PC-9 (cell line): ENCODE measurements at places on chromosomes 4 and X.
A peak's percentile ranks its signal among the peaks of the same experiment; 100 is the strongest.

- no peaks in the 10 kb centered on the region for H3K36me3 ChIP-seq
- no peak for DNase-seq
- H3K27ac ChIP-seq, result no peak overlapping the region
- H3K4me1 ChIP-seq, result no peaks in the 10 kb centered on the region
- H3K27me3 ChIP-seq, result no peaks in the 10 kb centered on the region
- no peak overlapping the region for H3K4me3 ChIP-seq
These were observed 46.9 kb downstream of the SORCS2 start for GRCh38 chr4:7239101-7239820.

- H3K4me3 ChIP-seq, result peak overlapping the region; percentile 73; the same call in 1 of the 2 replicates
- H3K36me3 ChIP-seq, result 0 out of 2 replicates have a peak, but pooled peaks cover 6% of the 10 kb centered on the region
- no peak overlapping the region for H3K27ac ChIP-seq
These were observed 48.2 kb downstream of the CLDN34 start for GRCh38 chrX:10015355-10015722.

GRCh38 chrX:153511784-153512500, 5.5 kb upstream of the ATP2B3 start:
- 0 out of 2 replicates have a peak, but pooled peaks cover 5% of the 10 kb centered on the region for H3K27me3 ChIP-seq
- no peak overlapping the region for H3K27ac ChIP-seq
- H3K36me3 ChIP-seq, result no peaks in the 10 kb centered on the region

DNA sequence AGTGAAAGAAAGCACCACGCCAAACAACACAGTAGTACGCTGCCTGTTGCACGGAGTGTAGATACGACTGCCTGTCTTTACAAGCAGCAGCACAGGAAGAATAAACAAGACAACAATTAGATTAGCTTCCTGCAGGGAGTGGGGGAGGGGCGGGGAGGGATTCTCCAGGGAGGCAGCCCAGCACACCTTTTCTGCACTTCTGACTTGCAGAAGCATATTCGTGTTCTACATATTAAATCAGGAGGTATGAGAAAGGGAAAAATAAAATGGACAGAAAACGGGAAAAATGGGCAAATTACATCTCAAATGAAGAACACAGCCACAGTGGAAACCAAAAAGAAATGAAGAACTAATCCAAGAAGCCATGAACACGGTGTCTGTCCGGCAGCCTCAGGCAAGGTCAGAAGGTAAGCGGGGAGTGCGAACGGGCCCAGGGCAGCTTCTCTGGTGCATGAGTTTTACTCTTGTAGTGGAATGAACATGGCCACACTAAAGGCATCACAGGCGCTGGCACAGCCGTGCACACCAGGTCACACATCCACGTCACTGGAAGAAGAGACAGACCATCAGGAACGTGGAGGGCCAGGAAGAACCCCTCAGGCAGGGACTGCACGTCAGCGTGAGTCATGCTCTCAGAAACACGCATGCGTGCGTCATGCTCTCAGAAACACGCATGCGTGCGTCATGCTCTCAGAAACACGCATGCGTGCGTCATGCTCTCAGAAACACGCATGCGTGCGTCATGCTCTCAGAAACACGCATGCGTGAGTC, 20.1 kb upstream of the ADRA2C start:
- peaks cover 88% of the 10 kb centered on the region for H3K27me3 ChIP-seq
- no peak overlapping the region for H3K27ac ChIP-seq
- no peak for DNase-seq

- no peak overlapping the region for H3K27ac ChIP-seq
- no peaks in the 10 kb centered on the region for H3K36me3 ChIP-seq
- no peak for DNase-seq
- H3K4me3 ChIP-seq, result no peak overlapping the region
These were observed 3.2 kb downstream of the CAMK2D start for GRCh38 chr4:113758372-113758771.

DNA sequence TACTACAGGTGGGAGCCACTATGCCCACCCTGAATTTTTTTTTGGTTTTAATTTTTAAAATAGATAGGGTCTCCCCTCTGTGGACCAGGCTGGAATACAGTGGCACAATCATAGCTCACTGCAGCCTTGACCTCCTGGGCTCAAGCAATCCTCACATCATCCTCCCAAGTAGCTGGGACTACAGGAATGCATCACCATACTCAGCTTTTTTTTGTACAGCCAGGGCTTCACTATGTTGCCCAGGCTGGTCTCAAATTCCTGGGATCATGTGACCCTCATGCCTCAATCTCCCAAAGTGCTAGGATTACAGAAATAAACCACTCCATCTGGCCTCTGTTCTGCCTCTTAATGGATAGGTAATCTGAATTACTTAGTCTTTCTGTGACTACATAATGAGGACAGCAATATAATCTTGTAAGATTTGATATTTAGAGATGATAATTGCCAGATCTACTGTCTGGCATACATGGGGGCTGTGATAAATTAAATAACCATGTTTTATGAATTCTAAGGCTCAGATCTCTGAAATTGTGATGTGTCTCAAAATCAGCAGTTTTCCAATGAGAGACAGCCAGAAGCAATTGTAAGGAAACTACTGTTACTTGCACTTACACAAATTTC, 26.7 kb downstream of the PDS5A start:
- H3K4me3 ChIP-seq, result no peak overlapping the region
- DNase-seq, result no peak
- no peak overlapping the region for H3K27ac ChIP-seq
- no peaks in the 10 kb centered on the region for H3K27me3 ChIP-seq
- H3K4me1 ChIP-seq, result no peaks in the 10 kb centered on the region

- no peaks in the 10 kb centered on the region for H3K36me3 ChIP-seq
- no peaks in the 10 kb centered on the region for H3K27me3 ChIP-seq
- no peak for DNase-seq
- no peaks in the 10 kb centered on the region for H3K4me1 ChIP-seq
- H3K27ac ChIP-seq, result no peak within 1 kb of the TSS
These were observed at the start of gene EPHA5 for GRCh38 chr4:65670331-65671031. EPHA5 (minus strand) TSS chr4:65670489; CDS start chr4:65669742, 747 bp downstream.

DNA sequence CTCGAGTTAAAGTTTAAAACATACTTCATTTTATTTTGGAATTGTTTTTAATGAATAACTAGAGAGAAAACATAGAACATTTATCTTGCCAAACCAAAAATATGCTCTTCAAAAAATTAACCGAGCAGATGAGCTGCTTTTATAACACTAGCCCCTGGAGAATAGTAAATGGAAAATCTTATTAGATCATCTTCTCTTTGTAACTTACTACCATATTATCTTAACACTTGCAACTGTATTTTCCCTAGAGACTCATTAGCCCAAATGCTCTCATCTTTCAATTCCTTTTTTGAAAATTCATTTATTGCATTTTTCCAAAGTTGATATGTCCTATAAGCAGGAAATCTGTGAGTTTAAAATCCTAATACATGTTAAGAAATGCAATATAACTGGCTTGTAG, 143.3 kb downstream of the CAMK2D start:
- no peak for DNase-seq
- no peak overlapping the region for H3K4me3 ChIP-seq
- H3K27ac ChIP-seq, result no peak overlapping the region
- H3K36me3 ChIP-seq, result no peaks in the 10 kb centered on the region
- no peaks in the 10 kb centered on the region for H3K4me1 ChIP-seq

GRCh38 chrX:8377041-8377440, 87.6 kb upstream of the VCX3B start:
- H3K27ac ChIP-seq, result no peak overlapping the region
- H3K4me3 ChIP-seq, result no peak overlapping the region
- no peaks in the 10 kb centered on the region for H3K4me1 ChIP-seq
- no peak for DNase-seq
- no peaks in the 10 kb centered on the region for H3K27me3 ChIP-seq

GRCh38 chrX:151239751-151240150, 63.4 kb downstream of the GPR50 start:
- no peaks in the 10 kb centered on the region for H3K4me1 ChIP-seq
- H3K4me3 ChIP-seq, result no peak overlapping the region
- peaks cover 34% of the 10 kb centered on the region for H3K27me3 ChIP-seq
- H3K27ac ChIP-seq, result no peak overlapping the region

DNA sequence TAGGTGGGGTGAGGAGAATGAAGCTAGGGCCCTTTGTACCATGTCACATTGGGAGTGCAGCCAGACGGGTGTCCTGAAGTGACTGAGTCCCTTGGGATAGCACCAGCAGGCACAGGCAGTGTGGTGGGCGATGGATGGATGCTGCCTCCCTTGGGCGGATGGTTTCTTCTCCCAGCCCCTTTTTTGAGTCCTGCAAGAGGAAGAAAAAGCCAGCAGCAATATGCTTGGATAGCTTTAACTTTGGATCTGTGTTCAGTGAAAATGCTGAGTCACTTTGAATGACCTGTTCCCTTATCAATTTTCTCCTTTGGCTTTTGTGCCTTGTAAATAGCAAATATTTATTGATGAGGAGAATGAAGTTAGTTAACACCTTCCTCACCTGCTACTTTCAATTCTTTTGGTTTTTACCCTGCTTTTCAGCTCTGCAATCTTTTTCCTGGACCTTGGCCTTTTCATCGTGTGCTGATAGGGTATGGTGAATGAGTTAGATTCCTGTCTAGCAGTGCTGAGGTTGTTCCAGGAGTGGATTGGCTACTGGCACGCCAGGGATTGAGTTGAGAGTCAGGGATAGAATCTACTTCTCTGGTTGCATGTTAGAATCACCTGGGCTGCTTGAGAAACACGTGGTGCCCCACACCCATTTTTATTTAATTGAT, 10.2 kb downstream of the DCUN1D4 start:
- H3K4me3 ChIP-seq, result no peak overlapping the region
- H3K27me3 ChIP-seq, result no peaks in the 10 kb centered on the region
- no peak for DNase-seq
- no peak overlapping the region; the same call in 1 of the 2 replicates for H3K27ac ChIP-seq
- H3K36me3 ChIP-seq, result no peaks in the 10 kb centered on the region

GRCh38 chr4:40923316-40924095, 173.8 kb downstream of the NSUN7 start:
- no peak overlapping the region for H3K4me3 ChIP-seq
- H3K36me3 ChIP-seq, result no peaks in the 10 kb centered on the region
- no peaks in the 10 kb centered on the region for H3K4me1 ChIP-seq
- no peak for DNase-seq
- no peak overlapping the region for H3K27ac ChIP-seq
- no peaks in the 10 kb centered on the region for H3K27me3 ChIP-seq

DNA sequence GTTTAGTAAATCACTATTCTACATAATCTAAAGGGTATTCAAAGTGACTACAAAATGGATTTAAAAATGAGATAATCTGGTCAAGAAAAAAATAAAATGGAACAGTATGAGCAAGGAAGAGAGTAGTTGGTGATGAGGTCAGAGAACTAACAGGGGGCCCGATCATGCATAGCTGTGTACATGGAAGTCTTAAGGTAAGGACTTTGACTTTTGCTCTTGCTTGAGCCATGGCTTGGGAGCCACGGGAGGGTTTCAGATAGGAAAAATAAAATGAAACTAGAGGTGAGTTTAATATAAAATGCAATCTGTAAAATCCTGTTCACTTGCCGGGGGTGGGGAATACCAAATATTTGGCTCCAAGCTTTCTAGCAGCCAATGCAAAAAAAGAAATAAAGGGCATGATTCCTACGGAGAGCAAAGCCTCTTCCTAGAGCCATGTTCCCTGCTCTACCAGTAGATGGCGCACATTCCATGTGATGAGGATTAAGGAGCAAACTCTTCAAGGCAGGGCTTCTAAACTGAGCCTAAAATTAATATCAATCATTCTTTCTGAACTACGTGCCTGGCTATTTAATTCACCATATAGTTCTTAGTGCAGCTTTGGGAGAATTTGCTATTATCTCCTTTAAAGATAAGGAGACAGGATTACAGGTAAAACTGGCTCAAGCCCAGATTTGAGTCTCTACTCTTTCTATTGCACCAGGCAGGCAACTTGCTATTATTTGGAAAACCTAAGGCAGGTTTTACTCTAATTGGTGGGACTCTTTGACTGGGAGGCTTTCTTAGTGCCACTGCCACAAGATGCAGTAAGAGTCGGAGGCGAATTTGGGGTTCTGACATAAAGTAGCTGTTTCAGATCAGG, 6.8 kb upstream of the CLCN5 start:
- H3K27me3 ChIP-seq, result no peaks in the 10 kb centered on the region
- no peaks in the 10 kb centered on the region for H3K36me3 ChIP-seq
- no peak overlapping the region for H3K27ac ChIP-seq
- H3K4me1 ChIP-seq, result no peaks in the 10 kb centered on the region
- H3K4me3 ChIP-seq, result no peak overlapping the region

DNA sequence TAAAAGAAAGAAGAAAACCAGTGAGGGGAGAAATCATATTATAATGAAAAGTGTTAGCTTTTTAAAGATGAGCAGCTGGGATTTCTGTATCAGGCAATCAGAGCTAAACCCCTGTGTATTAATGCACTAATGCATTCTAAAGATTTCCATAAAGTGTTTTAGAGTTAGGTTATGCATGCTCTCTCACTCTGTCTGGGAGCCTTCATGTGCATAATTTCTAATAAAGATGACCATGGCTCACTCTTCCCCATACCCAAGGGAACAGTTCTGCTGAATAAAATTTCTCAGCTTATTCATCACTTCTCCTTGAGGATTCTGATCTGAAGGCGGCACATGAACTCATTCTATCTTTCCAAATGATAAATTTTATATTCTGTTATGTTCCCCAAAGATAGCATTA, 129.4 kb downstream of the DKK2 start:
- H3K36me3 ChIP-seq, result no peaks in the 10 kb centered on the region
- no peak overlapping the region for H3K27ac ChIP-seq
- no peaks in the 10 kb centered on the region for H3K27me3 ChIP-seq
- H3K4me3 ChIP-seq, result no peak overlapping the region

DNA sequence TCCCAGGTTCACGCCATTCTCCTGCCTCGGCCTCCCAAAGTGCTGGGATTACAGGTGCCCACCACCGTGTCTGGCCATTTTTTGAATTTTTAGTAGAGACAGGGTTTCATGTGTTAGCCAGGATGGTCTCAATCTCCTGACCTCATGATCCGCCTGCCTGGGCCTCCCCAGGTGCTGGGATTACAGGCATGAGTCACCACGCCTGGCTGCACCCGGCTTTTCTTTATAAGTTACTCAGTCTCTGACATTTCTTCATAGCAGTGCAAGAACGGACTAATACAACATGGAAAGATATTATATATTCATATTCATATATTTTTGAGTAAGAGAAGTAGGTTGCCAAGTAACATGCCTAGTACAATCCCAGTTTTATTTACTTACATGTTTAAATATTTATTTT, 22.9 kb downstream of the SHROOM3 start:
- H3K36me3 ChIP-seq, result no peaks in the 10 kb centered on the region
- 0 out of 2 replicates have a peak, but pooled peaks cover 3% of the 10 kb centered on the region for H3K4me1 ChIP-seq
- no peak overlapping the region for H3K4me3 ChIP-seq
- H3K27ac ChIP-seq, result no peak overlapping the region
- peak; percentile 38 for DNase-seq
- H3K27me3 ChIP-seq, result no peaks in the 10 kb centered on the region

DNA sequence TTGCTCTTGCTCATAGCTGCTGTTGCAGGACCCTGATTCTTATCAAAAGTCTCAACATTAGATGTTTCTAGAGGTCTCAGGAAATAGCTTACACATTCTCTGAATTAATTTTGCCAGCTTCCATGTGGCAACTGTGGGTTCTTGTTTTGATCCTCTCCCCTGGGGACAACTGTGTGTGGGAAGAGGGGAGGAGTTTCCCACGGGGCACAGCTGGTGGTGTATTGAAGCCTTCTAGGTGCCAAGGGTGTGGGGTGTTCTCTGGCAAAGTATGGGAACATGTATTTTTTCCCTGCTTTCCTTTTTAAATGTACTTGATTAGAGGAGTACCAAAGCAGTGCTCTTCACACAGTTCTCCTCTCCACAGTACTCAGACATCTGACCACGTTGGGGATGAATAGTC, 212.7 kb downstream of the RPA4 start:
- no peak overlapping the region for H3K27ac ChIP-seq
- no peak for DNase-seq
- H3K4me1 ChIP-seq, result no peaks in the 10 kb centered on the region
- H3K36me3 ChIP-seq, result no peaks in the 10 kb centered on the region
